ENCODE measurements at places on chromosomes 2 and 18.

DNA sequence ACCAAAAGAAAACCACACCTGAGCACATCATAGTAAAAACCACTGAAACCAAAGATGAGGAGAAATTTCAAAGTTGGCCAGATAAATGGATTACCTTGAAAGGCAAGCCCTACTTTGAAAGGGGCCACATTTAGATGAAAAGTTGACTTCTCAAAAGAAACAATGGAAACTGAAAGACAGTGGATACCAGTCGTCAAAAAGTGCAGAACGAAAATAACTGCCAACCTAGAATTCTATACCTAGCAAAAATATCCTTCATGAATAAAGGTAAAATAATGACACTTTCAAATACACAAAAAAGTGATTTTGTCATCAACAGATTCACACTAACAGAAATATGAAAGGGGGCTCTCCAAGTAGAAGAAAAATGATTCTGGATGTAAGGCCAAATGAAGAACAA, 18.4 kb downstream of the NEU4 start:
- no peak for DNase-seq

DNA sequence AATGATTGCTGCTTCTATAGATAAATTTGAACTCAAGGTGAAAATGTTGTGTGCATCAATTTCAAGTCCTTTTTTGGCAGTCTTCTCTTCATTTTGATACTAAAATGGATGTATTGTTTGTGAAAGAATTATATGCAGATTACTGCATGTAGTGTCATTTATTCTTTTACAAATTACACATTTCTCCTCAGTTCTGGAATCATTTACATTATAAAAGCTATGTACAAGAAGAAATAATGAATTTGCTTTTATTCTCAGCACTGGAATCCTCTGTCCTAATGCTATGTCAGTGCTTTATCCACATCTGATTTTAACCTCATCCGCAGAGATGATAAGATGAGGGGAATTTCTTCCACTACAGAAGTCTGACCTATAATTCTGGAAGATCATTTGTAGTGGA, 220.8 kb upstream of the UBE2E3 start:
- DNase-seq: no peak

DNA sequence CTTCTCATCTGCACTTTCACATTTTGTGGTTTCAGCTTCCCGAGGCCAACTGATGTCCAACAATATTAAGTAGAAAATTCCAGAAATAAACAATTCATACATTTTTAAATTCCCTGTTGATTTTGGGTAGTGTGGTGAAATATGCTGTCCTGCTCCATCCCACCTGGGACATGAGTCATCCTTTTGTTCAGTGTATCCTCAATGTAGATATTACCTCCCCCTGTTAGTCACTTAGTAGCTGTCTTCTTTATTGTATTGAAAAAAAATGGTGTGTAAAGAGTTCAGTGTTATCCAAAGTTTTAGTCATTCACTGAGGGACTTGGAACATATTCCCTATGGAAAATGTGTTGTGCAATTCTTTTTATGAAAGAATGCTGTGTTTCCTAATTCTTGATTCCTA, 348.1 kb downstream of the SOCS6 start:
- no peak for DNase-seq

- no peak for DNase-seq
These were observed 37.1 kb downstream of the CD28 start for GRCh38 chr2:203743441-203743981.

GRCh38 chr2:11988691-11989353, 242.4 kb downstream of the LPIN1 start:
- DNase-seq: no peak

DNA sequence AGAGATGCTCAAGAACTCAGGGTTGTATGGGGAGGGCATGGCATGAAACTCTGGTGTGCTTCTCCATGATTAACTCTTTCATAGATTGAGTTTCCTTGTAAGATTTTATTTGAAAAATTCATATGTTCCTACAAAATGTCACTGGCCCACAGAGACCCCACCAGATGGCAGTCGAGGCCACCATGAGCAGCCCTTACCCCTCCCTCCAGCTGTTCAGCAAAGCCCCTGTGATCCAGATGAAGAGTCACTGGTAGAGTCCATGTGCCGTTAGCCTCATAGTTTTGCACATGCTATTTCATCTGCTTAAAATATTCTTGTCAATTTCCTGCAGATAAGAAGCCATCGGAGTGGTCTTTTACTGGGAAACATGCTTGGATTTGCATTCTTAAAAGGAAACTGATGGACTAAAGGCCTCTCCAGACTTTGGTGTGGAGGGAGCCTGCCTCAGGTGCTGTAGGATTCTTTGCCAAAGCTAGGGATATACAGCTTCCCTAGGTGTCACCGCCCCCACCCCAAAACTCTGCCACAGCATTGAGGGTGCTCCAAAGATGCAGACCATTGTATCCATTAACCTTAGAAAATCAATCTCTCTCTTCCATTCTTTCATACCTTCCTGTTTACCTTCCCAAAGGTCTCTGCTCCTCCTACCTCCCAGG, 18.8 kb downstream of the ZNF385B start:
- peak; percentile 78 for DNase-seq

- DNase-seq: no peak
These were observed 240.2 kb downstream of the TGIF1 start for GRCh38 chr18:3689986-3690763.

DNA sequence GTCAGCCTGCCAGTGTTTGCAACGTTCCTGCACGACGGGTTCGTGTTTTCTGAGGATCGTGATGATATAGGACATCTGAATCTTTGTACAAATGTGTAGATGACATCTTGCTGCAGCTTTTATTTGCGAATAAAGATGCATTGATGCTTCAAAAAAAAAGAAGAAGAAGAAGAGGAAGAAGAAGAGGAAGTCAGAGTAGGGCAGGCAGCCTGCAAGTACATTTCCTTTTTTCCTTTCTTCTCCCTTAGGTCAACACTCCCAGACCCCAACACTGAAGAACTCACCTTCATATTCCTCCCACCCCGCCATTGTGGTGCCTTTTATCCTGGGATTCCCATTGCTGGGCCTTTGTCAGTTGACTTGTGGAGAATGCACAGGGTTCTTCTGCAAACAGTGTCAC, 91.5 kb downstream of the FHOD3 start:
- no peak for DNase-seq

DNA sequence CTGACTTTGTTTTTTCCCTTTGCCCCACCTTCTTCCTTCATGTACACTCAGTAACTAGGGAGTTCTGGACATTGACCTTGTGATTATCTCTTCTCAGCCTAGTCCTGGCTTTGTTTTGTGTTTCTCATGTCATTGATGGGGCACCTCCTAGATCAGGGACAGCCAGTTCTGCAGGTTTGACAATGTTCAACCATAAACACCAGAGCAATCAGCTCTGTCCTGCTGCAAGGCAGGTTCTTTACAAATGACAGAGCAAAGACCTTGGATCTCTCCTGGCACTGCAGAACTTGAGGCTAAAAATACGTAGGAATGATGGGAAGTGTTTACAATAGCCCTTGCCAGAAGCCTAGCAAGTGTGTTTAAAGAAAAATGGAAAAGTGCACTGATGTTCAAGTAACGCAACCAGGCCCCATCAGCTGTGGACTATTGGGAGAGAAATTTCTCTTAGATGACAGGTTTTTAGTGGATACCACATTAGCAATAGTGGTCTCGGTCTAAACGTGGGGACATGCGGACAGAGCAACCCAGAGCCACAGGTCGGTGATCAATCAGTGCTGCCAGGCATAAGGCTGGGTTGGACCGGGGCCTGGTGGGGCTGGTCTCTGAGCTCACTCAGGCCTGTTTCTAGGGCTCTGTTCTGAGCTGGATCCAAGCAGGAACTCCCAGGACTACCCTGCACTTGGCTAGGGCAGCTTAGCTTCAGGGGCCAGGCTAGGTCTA, 76.8 kb downstream of the SOWAHC start:
- peak; percentile 65 for DNase-seq

- no peak for DNase-seq
These were observed 41.1 kb downstream of the ZNF516 start for GRCh38 chr18:76453932-76454331.

- DNase-seq: no peak
These were observed 165.6 kb downstream of the ACOXL start for GRCh38 chr2:110897966-110898365.

DNA sequence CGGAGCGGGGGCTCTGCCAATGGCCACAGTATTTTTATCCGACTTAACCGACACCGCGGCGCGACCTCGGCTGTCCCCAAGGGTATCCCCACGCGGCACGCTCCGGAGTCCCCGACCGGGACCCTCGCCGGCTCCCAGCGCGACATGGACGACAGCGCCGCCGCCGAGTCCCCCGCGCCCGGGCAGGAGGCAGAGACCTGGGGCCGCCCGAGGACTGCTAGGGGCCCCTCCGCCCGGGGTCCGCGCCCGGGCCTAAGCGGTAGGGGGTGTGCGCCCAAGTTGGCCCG, 468 bp downstream of the UXS1 start:
- DNase-seq: no peak

DNA sequence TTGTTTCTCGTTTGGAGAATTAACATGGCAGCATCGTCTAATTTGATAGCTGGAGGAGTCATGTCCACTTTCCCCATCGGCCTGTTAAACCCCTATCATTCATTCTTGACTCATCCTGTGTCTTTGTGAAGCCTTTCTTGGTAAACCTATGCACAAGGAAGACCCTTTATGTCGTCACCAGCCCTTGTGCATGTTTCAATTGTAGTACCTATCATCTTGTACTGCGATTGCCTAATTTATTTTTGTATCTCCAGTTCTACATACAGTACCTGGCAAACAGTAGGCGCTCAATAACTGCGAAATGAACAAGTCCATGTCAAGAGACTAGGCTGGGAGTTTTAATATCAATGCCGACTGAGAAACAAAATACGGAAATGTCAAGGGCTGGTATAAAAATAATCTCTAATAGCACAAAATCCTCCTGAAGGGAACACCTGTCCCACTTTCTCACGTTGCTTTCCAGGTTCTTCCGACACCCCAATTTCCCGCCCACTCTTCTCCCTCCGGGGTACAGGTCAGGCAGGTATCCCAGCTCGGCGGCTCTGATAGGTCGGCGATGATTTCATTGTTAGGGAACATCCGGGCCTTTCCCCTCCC, 1.3 kb upstream of the PPM1B start:
- no peak for DNase-seq

- no peak for DNase-seq
These were observed 449.1 kb downstream of the TGIF1 start for GRCh38 chr18:3898861-3899613.

GRCh38 chr2:55781542-55781941, 87.9 kb upstream of the PNPT1 start:
- no peak for DNase-seq

GRCh38 chr2:165544897-165545296, 75.4 kb downstream of the CSRNP3 start:
- no peak for DNase-seq

GRCh38 chr18:59685501-59685900, 11.7 kb downstream of the CCBE1 start:
- no peak for DNase-seq

DNA sequence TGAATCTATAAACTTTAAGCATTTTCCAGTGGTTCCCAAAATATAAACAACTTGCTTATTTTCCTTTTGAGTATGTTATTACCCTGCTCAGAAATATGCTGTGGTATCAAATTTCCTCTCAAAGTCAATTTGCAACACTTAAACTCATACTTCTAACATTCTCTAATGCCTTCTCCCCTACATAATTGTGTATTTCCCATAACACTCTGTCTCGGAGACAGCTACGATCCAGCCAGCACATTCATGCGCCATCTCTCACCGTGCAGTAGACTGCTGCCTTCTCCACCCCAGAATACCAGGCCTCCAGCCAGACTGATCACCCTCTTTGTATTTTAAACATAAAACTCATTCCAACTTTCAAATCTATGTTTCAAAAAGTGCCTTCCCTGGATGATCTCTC, 41.8 kb downstream of the TIMM21 start:
- peak; percentile 56 for DNase-seq

DNA sequence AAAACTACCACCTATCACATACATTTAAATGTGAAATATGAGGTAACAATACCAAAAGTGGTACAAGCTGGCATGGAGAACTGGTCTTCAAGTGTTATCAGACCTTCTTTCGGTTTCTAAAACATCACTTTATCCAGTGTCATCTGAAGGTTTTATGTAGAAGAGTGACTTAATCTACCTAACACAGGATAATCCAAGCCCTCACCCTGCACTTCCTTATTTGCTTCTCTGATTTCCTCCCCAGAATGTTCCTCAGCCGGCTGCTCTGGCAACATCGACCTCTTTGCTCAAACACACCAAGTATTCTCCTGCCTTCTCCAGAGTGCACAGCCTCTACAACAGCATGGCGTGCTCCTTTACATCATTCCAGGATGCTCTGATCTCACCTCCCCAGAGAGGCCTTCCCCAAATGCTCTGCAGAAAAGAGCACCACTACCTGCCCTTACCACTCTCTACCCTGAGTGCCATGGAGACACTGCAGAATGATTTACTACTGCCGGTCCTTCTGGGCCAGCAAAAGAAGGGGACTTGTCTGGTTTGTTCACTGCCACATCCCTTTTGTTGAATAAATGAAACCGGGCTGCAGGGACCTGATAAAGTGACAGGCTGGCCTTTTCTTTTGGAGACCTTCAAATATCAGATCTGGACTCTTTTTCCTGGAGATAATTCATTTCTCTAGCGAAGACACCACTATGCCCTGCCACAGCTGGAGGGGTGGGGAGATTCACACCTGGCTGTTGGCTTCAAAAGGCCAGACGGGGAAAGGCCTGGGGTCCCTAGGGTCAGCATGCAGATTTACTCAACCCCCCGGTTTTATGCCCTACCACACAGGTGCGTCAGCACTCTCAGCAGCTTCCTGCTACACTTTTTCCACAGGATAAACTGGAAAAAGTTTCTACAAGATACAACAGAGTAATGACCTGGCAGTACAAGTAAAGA, 42.0 kb downstream of the TTR start:
- DNase-seq: no peak

DNA sequence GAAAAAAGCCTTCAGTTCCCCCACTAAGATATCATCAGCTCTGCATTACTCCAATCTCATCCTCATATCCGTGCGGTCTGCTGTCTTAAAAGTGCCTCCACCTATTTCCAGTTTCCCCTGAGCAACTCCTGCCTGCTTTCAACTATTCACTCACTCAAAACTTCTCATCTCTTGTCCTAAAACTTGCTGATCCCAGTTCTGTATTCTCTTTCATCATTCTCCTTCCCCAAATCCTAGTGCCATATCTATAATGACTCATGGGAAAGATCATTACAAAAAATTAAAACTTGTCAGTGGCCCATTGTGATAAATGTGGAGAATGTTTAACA, 20.0 kb downstream of the ACVR1 start:
- DNase-seq: no peak

DNA sequence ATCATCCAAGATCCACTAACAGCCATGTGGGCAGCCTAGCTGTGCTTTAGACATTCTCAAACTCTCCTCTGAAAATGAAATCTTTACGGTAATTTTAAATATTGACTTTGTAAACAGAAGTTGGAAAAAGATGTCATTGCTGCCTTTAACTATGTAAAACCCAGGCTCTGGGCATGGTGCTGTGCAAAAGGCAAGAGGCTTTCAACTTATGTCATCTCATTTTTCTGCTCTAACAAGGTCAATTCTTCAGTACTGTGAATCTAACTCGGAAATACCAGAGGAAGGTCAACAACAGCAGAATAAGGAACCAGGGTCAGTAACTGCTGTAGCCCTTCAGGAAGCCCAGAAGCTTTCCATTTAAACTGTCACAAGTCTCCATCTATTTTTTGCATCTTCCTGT, 37.0 kb upstream of the MPP4 start:
- DNase-seq: no peak
